RPMI7951 (cell line): ENCODE measurements at places on chromosomes 1 and 21. TPM values are rescaled to one million over a fixed set of nuclear protein-coding genes. Genes with fewer than 3 reads are reported as not detected.
A peak's percentile ranks its signal among the peaks of the same experiment; 100 is the strongest.

The CHD5 gene
- total RNA-seq: under 0.01 TPM in 1 of 2 replicates, not detected in the other

The LMOD1 gene
- 0.49 and 0.60 TPM in 2 replicates for total RNA-seq

The SPATA17 gene
- total RNA-seq: under 0.01 and 1.6 TPM in 2 replicates

The KCNE2 gene
- total RNA-seq: not detected in 2 replicates

DNA sequence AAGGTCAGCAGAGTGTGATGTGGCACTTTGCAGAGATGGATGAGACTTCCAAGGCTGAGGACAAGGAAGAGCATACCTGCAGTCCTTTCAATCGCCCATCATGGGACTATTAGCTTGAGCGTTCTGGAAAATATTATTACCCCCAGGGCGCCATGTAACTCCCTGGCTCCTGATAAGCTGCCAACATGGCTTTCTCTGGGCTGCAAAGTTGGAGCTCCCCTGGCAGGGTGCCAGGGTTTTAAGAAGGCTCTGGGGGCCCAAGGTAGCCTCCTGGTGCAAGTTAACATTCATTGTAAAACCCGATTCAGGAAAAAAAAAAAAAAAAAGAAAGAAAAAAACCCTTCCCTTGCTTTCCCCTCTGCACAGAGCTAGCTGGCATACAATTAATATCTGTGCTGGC lies 196.7 kb downstream of the PBX1 start:
- peak; percentile 45 for DNase-seq

GRCh38 chr21:43295066-43295958 lies 126.5 kb downstream of the CRYAA start:
- DNase-seq: no peak

- peak; percentile 1 for DNase-seq
Observed at GRCh38 chr21:30676737-30677136, 34.1 kb downstream of the KRTAP20-3 start.

- no peak for DNase-seq
Observed at GRCh38 chr1:97051823-97052222, 330.2 kb downstream of the PTBP2 start.

DNA sequence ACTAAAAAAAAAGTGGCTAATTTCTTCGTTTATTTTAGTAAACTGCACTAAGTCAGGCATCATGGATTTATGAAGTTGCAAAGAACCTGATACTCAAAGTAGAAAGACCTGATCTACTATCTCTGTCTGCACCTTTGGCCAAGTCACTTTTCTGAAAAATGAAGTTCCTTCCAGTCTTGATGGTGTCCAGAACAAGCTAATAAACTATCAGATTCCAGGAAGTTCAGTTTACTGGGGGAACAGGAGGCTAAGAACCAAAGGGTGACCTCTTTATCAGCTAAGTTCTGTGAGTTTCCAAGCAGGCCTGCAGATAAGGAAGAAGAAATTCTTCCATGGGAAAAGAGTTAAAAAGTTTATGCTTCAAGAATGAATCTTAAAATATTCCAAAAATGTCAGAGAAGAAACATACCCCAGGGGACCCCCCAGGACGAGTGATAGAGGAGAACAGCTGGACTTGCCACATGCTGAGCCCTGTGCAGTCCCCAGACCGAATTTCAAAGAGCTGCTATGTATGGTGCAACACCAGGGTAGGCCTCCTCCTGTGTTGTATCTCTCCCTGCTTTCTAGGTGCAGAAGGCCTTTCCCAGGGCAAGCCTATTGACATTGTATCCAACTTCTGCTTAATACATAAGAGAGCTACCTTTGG lies 72.8 kb upstream of the FGGY start:
- DNase-seq: no peak

DNA sequence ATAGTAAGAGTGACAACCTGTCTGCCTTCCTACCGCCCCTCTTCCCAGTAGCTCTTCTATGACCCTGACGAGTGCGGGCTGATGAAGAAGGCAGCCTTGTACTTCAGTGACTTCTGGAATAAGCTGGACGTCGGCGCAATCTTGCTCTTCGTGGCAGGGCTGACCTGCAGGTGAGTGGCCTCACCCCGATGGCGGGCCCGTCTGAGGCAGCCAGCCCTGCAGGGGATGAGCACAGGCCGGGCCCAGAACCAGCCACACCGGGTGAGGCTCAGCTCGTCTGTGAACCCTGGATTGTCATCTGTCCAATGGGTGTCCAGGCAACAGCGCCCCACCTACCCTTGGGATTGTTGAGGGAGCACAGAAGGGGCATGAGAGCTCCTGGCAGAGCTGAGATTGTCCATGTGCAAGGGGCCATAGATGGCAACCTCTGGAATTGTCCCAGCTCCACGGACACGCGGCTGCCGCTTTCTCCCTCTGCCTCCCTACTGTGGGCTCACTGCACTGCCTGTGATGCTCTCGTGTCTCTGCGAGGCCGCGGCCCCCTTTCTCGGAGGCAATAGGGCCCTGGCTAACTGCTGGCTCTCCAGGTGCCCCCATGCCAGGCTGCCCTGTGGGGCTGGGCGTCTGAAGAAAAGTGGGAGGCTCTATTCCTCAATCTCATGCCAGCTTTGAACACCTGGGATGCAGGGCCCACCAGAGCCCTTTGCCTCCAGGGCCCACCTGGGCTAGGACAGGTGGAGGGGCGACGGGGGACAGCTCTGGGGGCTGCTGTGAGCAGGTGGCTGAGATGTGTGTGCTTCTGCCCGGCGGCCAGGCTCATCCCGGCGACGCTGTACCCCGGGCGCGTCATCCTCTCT lies 50.0 kb upstream of the LRRC3 start:
- DNase-seq: no peak

DNA sequence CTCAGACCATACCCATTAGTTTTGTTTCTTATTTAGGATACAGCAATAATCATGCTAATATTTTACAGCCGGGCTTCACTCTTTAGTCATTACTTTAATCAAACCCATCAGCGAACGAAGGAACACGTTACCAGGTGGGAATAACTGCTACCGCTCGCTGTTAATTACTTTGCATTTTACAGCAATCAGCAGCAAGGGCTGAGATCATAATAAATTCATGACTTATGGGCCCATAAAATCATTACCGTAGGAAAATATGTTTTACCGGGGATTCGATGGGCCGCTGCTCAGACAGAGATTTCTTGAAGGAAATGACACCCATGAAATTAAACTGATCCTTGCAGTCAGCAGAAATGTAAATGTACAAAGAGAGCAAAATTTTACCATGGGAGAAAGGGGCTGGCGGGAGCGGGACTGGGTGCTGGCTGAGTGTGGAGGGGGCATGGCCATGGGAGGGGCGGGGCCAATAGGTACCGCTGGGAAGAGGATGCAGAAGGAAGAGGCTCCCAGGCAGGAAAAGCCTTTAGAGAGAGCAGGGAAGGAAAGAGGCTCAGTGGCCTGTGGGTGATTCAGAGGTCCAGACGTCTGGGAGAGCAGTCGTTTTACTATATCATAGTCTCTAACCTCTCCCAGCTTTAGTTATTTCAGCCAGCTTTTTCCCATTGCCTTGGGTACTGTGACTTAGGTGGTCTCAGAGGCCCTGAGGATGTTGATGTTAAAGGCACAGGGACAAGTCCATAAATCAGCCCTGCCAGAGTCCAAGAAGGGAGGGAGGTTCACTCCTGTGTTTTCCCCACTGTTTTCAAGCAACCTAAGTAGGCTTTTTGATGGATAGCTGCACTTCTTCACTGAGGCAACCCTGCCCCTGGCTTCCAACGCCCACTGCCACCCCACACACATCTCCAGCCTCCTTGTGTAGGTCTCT lies 258.9 kb downstream of the SEC16B start:
- DNase-seq: no peak

GRCh38 chr1:19011845-19012231 lies 55.4 kb upstream of the IFFO2 start:
- peak; percentile 74 for DNase-seq

DNA sequence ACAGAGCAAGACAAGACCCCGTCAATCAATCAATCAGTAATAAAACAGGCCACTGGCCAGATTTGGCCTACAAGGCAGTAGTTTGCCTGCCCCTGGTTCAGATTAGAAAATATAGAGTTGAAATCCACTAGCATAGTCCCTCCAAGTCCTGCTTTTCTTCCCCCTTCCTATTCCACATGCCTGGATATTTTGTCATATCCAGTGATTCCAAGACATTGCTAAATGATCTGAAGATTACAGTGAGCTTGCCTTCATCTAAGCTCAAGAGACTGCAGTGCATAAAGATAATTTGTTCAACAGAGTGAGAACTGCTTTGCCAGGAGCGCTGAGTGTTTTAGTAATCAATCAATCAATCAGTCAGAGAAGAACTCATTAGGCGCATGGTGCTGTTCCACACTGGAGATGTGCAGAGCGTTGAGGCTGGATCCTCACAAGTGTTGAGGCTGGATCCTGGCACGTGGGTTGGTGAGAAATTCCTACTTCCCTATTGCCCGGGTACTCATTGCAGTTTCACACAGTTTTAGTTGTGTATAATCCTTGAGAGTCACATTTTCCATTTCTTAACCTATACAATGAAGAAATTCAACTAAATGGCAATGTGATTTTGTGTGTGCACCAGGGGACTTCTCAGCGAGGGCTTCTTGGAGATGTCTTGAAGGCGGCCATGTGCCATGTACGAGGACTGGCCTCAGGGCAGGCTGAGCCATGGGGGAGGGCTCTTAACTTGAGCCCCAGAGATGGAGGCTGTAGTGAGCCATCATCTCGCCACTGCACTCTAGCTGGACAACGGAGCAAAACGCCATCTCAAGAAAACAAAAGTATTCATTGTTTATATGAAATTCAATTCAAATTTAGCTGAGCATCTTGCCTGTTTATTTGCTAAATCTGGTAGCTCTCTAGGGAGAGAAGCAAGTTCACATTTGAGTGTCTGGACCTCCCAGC lies 76.3 kb downstream of the TOMM20 start:
- DNase-seq: no peak

DNA sequence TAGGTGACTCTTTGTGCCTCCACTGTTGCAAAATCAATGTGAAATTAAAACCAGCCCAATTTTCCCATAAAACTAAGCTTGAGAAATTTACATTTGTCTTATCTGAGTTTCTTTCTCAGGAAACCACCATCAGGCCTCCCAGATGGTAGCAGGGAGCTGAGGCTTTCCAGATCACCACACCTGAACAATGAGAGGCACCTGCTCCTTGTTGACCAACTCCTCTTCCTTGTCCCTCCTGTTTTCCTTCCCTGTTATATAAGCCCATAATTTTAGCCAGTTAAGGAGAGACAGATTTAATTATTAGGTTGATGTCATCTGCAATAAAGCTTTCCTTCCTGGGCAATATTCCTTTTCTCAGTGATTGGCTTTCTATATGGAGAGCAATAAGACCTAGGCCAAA lies 32.0 kb upstream of the C1orf185 start:
- no peak for DNase-seq

- DNase-seq: no peak
Observed at GRCh38 chr1:229148041-229148671, 122.8 kb upstream of the RAB4A start.

DNA sequence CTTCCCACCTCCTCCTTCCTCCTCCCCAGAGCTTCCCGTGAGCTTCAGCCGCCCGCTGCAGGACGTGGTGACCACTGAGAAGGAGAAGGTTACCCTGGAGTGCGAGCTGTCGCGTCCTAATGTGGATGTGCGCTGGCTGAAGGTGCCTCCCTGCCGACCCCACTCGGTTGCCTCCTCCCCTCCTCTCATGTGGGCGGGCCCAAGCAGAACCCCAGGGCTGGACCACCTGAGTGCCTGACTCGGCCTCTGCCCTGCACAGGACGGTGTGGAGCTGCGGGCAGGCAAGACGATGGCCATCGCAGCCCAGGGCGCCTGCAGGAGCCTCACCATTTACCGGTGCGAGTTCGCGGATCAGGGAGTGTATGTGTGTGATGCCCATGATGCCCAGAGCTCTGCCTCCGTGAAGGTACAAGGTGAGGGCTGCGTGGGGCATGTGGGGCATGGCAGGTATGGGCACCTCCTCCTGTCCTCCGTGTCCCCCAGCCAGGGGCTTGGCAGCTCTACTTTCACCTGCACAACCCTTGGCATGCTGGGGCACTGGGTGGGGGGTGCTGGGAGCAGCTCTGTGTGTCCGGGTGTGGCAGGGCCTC lies 69.2 kb downstream of the OBSCN start:
- no peak for DNase-seq

DNA sequence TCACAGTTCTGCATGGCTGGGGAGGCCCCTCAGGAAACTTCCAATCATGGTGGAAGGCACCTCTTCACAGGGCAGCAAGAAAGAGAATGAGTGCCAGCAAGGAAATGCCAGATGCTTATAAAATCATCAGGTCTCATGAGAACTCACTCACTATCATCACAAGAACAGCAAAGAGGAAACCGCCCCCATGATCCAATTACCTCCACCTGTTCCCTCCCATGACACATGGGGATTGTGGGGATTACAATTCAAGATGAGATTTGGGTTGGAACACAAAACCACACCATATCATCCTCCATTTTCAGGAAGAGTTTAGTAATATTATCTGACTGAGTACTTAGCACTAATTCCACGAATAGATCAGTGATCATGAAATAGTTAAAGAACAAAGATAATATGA lies 244.2 kb downstream of the LMO4 start:
- no peak for DNase-seq

DNA sequence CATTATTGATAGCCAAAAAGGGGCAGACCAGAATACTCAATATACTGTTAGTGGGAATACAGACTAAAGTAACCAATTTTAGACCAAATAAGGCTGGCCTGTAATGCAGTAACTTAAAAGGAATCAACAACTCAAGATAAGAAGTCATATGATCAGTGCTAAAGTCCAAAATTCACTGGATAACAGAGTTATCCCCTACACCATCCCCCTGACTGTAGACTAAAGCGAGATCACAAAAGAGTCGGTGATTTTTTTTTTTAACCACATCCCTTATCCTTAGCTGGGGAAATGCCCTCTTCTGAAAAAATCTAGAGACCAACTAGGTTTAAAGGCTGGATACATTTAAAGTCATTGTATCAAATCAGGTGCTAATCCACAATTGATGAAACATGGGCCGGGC lies 7.7 kb downstream of the UBR4 start:
- no peak for DNase-seq
